ENCODE measurements at places on chromosomes 3 and 15. TPM values are rescaled to one million over a fixed set of nuclear protein-coding genes. Genes with fewer than 3 reads are reported as not detected.
A peak's percentile ranks its signal among the peaks of the same experiment; 100 is the strongest.

- H3K36me3 ChIP-seq, result peaks cover 86% of the 10 kb centered on the region
- H3K27me3 ChIP-seq, result no peaks in the 10 kb centered on the region
- H3K4me3 ChIP-seq, result no peak overlapping the region
- H3K27ac ChIP-seq, result no peak overlapping the region
- no peaks in the 10 kb centered on the region for H3K4me1 ChIP-seq
Measured at GRCh38 chr3:101665851-101666250, 11.1 kb downstream of the ZBTB11 start.

AQP9 gene
- polyA plus RNA-seq, result 0.33 TPM

SLC22A14 gene
- polyA plus RNA-seq, result not detected

FANCD2OS gene
- polyA plus RNA-seq, result not detected

DNA sequence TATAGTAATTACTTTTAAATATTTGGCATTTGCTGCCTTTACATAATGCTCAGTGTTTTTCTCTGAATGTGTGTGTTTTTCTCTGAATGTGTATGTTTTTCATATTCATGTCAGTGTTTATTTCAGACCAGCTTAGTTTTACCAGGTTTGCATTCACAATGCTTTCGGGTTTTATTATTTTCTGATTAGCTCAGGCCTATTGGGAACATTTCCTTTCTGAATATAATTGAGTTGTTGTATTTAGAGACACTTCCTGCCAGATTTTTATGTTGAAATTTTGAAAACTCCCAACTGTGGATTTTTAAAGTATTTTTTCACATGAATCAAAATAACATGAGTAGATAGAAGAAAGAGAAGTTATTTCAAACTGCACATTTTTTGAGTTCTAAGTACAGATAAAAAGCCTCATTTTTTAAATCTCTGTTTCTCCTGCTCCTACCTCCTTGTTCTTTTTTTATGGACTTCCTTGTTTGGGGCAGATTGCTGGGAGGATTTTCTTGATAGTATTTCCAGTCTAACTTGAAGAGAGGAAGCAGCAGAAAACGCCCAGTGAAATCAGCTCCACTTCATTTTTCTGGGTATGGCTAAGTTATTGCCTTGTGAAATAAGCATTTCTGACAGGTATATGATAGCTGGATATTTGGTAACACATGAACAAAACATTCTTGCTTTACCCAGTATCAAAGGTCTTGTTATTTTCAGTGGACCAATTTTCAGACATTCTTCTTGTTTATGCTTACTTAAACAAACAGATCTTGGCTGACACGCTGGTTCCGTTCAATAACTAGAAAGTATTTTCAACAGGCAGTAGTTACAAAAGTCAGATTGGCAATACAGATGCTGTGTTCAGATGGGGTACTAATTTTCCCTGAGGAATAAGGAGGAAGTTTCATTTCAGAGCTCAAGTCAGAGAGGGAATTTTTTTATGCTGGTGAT, 70.7 kb downstream of the RIOX2 start:
- no peak overlapping the region for H3K4me3 ChIP-seq
- H3K36me3 ChIP-seq, result no peaks in the 10 kb centered on the region
- no peaks in the 10 kb centered on the region for H3K27me3 ChIP-seq
- H3K27ac ChIP-seq, result no peak overlapping the region

- no peak overlapping the region for H3K27ac ChIP-seq
- H3K4me3 ChIP-seq, result no peak overlapping the region
- DNase-seq, result no peak
- no peaks in the 10 kb centered on the region for H3K4me1 ChIP-seq
Measured at GRCh38 chr3:60742606-60743145, 508.6 kb downstream of the FHIT start.

DNA sequence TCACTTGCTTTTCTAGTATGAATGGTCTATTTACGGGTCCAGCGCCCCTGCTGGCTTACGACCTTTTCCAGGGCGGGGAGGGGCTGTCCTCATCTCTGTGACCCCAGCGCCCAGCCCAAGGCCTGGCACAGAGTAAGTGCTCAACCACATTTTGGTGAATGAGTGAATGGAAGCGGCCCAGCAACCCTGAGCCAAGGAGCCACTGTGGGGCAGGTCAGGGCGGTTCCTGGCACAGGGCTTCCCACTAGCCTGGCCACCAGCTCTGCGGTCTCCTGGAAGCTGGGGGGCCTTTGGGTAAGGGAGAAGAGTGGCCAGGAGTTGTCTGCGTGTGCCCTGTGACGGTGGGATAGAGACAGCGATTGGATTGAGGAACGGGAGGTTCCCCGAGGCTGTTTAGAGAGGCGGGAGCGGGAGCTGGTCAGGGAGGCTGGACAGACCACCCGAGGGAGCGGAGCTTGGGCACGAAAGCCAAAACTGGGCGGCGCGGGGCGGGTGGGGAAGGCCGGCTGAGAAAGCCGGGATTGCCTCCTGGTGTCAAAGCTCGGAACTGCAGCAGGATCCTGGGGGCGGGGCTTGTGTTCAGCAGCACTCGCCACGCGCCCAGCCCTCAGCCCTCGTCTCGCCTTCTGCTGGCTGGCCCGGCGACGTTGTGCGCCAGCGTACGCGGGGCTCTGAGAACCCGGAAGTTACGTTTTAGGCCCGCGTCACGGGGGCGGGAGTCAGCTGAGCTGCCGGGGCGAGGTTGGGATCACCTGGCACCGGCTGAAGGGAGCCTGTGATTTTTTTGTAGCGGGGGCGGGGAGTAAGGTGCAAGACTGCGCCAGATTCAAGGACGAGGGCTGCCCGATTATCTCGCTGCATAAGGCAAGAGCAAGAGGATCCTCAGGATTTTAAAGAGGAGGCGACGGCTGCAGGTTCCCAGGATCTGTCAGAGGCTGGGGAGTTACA, at the start of gene VPS18:
VPS18 (plus strand) TSS at position 718 of the 948 bp plus-strand sequence. CDS start 319 bp downstream, outside the sequence.
- DNase-seq, result peak; percentile 94
- peak within 1 kb of the TSS; percentile 92 for H3K4me3 ChIP-seq
- peak within 1 kb of the TSS; percentile 76 for H3K27ac ChIP-seq
